ENCODE measurements at places on chromosomes 1 and 21.

DNA sequence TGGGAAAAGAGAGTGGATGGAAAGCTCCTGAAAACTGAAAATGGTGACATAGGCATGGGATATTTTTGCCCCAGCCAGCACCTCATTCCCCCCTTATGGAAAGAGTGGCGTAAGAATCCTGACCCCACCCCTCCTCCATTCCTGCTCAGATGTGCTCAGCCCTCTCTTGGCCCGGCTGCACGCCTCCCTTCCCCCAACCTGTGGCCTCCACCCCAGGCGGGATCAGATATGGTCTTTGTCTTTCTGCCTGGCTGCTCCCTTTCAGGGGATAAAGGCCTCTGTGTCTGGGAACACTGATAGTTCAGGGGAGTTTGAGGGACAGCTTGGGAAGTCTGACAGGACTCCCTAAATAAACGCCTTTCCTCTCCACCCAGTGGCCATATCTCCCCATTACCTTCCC is 49.8 kb downstream of the KIRREL1 start:
- DNase-seq: no peak

GRCh38 chr21:41726970-41727783 is 39.7 kb downstream of the RIPK4 start:
- DNase-seq: no peak

DNA sequence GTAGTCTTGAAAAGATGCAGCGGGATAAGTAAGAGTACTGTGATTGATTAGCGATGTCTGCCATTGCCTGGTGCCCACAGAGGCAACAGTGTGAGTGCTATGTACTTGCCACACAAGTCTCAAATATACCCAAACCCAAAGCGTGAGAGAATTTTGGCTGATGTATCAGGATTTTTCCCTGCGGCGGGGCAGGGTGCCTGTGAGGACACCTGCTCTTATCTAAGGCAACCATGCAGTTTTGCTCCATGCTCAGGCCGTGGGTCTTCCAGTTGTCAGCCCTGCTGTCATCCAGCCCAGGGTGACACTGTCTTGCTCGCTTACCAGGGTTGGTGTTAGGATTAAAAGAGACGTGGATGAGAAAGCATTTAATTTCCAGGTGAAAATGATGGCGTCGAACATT is 202.7 kb downstream of the PTPRU start:
- DNase-seq: no peak

DNA sequence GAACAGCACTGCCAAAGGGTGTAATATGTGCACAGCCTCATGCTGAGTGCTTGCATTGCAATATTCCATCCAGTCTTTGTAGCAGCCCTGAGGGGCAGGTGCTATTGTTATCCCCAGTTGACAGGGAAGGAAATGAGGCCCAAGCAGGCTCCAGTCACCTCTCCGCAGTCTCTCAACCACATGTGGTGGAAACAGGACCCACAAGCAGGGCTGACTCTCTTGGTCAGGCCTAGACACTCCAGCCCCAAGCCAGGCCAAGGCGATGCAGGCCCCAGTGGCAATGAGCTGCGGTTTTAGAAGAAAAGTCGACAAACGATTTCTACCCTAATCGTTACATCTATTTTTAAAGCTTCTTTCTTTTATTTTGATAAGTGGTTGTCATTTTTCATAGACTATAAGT is 52.6 kb upstream of the GADD45A start:
- DNase-seq: no peak

DNA sequence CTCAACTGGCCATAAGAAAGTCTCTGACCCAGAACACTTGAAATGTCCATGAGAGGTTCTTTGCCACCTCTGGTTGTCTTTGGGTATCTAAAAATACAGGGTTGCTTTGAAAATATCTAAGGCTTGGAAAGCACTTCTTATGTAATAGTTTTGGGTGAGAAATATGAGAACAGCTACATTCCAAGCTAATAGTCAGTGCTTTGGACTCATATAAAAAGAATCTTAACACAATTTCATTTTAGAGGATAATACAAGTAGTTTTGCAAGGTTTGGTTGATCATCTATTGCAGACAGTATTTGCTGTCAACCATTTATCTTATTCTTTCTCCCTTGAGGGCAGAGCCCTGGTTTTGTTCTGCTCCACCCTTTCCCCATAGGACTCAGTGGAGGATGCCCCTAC is 207.5 kb downstream of the KCNK2 start:
- DNase-seq: no peak

GRCh38 chr21:38134084-38134873 is 122.5 kb upstream of the KCNJ15 start:
- no peak for DNase-seq

DNA sequence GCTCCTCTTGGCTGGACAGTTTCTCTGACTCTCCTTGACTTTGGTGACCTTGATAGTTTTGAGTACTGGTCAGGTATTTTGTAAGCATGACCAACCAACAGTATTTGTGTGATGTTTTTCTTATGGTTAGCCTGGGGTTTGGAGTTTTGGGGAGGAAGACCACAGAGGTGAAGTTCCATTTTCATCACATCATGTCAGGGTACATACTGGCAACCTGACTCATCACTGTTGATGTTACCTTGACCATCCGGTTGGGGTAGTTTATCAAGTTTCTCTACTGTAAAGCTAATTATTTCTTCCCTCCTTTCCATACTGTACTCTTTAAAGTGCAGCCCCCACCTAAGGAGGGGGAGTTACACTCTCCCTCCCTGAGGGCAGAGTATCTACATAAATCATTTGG is 13.4 kb downstream of the OSCP1 start:
- DNase-seq: no peak

DNA sequence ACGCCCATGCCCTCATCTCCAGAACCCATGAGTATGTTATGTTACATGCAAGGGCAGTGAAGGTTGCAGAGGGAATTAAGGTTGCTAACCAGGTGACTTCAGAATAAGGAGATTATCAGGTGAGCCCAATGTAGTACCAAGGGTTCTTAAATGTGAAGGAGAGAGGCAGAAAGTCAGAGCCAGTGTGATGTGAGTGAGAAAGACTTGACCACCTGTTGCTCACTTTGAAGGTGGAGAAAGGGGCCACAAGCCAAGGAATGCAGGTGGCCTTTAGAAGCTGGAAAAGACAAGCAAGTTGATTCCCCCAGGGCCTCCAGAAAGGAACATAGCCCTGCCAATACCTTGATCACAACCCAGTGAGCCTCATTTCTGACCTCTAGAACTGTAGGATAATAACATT is 84.7 kb upstream of the CLDN14 start:
- no peak for DNase-seq

GRCh38 chr1:38612951-38613350 is 246.6 kb downstream of the RRAGC start:
- DNase-seq: no peak

DNA sequence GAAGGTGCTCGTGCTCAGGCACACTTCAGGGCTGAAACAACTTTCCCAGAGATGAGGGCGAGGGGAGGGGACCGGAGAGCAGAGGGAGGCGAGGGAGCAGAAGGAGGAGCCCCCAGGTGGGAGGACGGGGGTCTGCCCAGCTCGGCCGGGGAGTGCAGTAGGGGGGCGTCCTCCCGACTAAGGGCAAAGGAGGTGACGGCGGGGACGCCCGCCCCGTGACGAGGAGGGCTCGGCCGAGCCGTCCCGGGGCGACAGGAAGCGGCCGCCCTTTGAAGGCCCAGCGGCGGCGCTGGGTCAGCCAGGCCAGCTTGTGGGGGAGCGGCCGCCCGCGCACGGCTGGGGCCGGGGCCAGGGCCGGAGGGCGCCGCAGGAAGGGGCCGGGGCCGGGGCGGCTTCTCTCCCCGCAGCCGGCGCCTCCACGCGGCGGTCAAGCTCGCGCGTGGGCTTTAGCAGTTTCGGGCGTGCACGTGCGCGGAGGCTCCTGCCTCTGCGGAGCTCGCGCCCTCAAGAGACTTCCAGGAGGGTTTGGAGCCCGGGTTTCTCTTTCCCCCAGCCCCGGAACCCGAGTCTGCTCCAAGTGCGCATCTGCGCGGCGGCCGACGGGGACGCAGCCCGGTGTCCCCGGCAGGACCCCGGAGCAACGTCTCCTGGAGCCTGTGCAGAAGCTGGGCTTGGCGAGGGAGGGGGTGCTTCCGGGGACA is 100.8 kb upstream of the SLC45A1 start:
- DNase-seq: no peak

DNA sequence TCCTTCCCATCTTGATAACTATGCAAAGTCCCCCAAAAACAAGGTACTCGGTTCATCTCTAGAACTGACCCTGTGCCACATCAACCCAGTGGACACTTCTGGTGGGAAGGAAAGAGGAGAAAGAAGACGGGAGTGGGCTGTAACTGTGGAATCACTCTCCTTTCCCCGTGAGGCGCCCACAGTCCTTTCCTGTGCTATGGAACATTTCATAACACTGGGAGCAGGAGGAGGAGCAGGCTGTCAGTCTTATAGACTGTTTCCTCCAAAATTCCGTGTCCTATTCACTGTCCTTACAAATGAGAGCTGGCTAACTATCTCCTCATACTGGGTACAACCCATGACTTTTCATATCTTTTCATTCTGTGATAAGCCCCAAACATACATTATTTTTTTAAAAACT is 40.7 kb downstream of the PLEKHA6 start:
- no peak for DNase-seq

DNA sequence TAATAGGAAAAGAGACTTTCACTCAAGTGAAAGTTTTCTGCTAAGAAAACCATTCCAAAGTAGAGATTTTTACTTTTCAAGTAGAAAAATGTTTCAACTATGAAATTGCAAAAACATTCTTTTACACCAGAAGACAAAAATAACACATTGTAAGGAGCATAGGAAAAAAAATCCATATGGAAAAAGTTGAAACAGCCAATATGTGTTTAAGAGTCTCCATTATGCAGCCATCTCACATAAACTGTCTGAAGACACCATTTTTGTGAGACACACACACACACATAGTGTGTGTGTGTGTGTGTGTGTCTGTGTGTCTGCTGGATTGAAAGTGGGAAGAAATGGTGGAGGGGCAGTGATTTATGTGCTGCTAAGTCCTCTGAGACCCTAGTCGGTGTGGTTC is 162.1 kb downstream of the HHAT start:
- no peak for DNase-seq

DNA sequence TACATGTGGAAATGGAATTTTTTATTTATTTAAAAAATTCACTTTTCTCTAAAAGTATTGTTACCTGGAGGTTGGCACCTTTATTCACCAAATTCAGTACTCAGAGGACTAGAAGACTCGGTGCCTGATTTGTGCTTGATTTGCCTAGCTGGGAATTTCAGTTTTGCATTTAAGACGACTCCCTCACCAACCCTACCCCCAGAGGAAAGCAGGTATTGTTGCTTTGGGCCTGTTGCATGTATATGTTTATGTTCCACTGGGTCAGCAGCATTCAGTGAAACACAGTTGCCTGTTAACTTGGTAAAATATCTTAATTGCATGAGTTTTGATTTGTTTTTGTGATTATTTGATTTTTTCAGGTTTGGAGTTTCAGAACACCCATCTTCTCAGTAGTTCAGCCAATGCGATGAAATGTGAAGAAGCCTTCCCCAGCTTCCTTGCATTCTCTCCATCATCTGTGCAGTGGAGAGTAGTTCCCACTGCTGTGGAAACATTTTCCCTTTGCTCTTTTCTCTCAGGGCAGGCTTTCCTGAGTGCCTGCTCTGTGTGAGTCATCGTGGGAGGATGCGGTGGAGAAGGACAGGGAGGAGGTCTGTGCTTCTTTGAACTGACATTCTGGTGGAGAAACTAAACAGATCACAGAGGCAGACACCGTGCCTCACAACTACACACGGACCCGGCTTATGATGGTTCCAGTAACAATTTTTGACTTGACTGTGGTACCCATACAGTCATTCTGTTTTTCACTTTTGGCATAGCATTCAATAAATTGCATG is 6.4 kb downstream of the ADARB1 start:
- DNase-seq: no peak

GRCh38 chr1:15546641-15547040 is 20.0 kb downstream of the DNAJC16 start:
- DNase-seq: no peak
